Amniotic stem cell (primary cell): ENCODE measurements at places on chromosomes 6 and 20.

GRCh38 chr20:57261457-57262251 lies 4.8 kb downstream of the BMP7 start:
- no peak for DNase-seq

DNA sequence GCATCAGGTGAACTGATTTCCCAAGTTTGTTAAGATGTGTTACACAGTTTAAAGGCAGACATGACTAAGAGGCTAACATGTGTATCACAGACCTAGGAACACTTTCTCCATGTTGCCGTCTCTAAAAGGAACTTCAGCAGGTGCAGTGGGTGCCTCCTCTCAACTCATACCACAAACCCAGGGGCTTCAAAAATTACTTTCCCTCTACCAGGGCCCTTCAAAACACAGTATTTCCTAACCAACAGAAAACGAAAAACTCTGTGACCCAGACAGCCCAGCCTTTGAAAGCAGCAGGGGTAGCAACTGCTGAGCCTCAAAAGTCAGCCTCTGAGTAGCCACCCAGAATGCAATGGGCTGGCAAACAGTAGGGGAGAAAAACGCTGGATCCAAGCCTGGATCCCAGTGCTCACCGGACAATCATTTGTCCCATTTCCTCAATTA lies 28.5 kb downstream of the B4GALT5 start:
- DNase-seq: no peak

DNA sequence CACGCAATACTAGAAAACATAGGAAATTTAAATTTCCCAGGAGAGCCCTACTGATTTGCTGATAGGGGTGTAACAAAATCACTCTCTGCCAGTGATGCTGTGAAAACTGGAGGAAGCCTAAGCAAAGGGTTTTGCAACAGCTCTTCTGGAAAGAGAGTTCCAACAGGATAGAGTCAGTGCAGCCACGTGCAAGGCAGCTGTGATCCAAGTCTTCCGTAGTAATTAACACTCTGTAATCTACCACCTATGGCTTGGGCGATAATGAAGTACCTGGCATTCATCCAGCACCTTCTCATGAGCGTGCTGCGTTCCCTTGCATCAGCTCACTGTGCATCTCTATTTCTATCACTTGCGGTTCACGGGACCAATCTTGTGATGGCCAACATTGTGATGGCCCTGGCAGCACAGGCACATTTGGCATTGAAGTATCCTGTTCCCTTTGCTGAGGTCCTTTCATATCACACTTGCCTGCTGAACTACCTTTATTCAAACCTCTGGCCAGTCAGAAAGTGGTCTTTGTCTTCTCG lies 48.2 kb downstream of the IRF4 start:
- DNase-seq: no peak

- DNase-seq: no peak
Observed at GRCh38 chr6:94099072-94099471, 679.7 kb upstream of the EPHA7 start.

GRCh38 chr6:84512391-84512790 lies 252.0 kb downstream of the TBX18 start:
- no peak for DNase-seq

GRCh38 chr20:58593880-58594638 lies 57.0 kb upstream of the STX16 start:
- no peak for DNase-seq

DNA sequence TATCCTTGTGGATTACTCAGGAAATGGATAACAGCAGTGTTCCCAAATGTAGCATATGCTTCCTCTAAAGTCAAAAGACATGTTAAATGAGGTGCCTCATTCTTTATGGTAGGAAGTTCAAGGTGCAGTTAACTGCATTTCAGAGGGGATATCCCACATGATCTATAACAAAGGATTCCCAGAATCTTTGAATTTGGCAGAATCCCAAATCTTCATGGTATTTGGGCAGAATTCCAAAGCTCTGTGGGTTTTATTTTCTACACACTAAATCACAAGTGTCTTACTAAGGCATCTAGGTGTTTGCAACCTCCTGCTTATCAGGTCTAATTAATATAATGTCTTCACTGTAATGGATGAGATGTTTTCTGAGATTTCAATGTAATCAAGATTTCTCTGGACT lies 364.3 kb upstream of the MAN1A1 start:
- no peak for DNase-seq

DNA sequence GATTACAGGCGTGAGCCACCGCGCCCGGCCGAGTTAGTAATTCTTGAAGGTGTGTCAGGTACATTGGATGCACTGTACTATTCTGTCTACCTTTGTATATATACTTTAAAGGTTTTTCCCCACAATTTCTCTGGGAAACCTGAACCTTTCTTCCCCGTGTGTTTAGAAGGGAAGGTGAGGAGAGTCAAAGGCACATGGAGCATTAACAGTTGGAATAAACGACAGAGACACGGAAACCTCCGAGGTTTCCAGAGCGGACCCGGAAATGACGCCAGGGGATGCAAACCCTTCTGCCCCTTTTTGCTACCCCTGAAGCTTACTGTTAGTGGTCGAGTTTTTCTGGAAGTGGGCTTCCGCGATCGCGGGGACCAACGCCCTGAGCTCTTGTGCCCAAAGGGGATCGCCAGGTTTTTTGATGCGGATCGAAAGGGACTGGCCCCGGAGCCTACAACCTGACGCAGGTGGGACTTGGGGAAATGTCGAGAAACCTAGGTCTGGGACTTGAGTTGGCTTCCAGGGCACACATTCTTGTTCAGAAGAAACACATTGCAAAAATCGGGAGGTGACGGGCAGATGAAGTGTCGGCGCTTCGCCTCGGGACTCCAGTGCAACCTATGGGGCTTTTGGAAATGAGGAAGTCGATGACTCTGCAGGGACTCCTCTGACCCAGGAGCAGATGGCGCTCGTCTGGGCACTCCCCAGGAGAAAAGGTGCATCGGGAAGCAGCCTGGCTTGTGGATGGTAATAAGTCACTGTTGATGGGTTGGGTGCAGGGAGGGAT lies 218.2 kb downstream of the OR2B2 start:
- no peak for DNase-seq

- DNase-seq: no peak
Observed at GRCh38 chr6:5989141-5989723, 17.5 kb downstream of the NRN1 start.

- no peak for DNase-seq
Observed at GRCh38 chr6:139736325-139736906, 362.0 kb upstream of the CITED2 start.

GRCh38 chr6:150116200-150116800 lies 26.5 kb upstream of the PPP1R14C start:
- DNase-seq: no peak

- DNase-seq: no peak
Observed at GRCh38 chr6:163645560-163645959, 231.0 kb downstream of the QKI start.

- DNase-seq: no peak
Observed at GRCh38 chr6:75135876-75136275, 70.0 kb downstream of the COL12A1 start.

- peak; percentile 36 for DNase-seq
Observed at GRCh38 chr20:48904566-48905296, 16.8 kb upstream of the ARFGEF2 start.

DNA sequence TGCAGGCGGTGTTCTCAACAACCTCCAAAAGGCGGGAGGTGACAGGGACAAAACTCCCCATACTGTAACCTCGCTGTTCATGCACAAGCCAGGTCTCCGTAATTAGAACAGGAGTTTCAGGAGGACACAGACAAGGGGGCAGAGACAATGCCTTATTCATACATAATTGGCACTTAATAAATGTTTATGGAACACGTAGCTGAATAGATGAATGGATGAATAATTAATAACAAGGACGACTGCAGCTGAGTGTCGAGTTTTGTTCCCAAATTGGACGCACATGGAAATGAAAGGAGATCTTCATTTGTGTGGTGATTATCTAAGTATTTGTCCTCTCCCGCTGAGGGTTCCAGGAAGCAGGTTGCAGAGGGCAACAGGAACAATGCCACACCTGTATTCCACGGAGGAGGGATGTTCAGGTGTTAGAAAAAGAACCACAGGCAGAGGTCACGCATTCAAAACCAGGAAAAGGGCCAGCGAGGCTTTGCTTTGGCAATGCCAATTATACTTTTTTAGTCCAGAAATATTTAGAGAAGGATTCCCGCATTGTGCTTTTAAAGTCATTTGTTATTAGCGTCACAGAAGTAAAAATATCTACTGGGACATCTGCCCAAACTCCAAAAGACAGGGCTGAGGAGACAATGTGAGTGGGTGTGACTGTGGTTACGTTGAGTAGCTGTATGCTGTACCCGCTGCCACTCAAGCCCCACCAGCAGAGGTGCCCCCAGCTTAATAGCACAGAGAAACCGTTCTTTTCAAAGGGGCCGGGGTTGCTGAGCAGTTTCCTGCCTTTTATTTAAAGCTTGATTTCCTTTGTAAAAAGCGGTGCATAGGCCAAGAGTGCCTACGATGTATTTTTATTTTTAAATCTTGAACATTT lies 123.3 kb downstream of the PXDC1 start:
- no peak for DNase-seq

- DNase-seq: no peak
Observed at GRCh38 chr6:97030431-97030830, 105.9 kb downstream of the KLHL32 start.

DNA sequence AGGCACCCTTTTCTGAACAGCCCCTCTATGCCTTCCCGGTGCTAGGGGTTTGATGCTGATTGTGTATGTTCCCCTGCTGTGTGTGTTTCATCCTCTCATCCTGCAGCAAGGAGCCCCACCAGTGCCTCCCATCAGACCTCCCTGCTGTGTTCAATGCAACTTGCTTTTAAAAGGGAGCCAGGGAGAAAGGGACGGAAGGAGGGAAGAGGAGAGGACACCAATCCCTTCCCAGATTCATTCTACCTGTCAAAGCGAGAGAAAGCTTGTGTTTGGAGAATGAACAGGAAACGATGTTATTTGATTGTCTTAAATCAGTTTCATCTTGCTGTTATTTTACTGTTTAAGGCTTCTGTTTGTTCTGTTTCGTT lies 259.2 kb downstream of the ADGB start:
- no peak for DNase-seq

GRCh38 chr20:4159765-4160490 lies 144.6 kb upstream of the RNF24 start:
- DNase-seq: no peak

- no peak for DNase-seq
Observed at GRCh38 chr6:156310701-156311100, 466.5 kb upstream of the ARID1B start.

DNA sequence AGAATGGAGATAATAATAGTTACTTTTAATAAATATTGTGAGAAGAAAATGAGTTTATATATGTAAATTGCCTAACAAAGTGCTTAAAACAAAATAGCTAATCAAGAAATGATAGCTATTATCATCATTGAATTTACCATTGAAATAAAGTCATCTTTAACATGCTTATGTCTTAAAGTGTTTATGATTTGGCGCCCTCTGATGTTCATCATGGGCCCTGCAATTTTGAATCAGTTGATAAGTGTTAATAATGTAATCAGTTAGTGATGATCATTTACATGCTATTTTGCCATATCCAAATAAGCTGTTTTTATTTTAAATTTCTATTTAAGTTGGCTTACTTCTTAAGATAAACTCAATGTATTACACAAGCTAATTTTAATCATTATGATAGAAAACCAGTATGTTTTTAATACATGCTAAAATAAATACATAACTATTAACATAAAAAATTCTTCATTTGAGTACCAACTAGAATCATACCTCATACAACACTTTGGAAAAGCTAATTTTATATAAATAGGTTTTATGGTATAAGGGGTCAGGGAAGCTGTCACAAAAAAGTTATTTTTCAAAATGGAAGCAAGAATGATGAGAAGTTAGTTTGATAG lies 39.2 kb upstream of the TPD52L1 start:
- no peak for DNase-seq

GRCh38 chr6:46989398-46989797 lies 52.7 kb downstream of the ADGRF1 start:
- DNase-seq: no peak

GRCh38 chr6:16320533-16321340 lies 82.3 kb downstream of the GMPR start:
- DNase-seq: no peak

DNA sequence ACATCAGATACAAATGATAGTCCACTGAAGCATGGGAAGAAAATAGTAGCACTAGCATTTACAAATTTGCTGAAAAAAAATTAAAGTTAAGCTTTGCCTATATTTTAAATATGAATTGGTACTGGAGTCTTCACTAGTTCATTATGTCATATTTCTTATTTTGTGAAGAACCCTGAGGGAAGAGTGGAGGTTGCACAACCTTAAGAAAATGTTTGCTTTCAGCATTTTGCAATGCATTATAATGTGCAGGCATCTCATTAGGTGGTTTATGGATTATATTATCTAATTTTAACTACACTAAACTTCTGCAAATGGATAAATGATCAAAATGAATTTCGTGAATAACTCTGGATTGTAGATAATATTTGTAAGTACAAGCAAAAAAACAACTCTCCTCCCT lies 390.8 kb upstream of the HS3ST5 start:
- no peak for DNase-seq

GRCh38 chr6:52596371-52597028 lies 19.6 kb upstream of the TRAM2 start:
- no peak for DNase-seq

DNA sequence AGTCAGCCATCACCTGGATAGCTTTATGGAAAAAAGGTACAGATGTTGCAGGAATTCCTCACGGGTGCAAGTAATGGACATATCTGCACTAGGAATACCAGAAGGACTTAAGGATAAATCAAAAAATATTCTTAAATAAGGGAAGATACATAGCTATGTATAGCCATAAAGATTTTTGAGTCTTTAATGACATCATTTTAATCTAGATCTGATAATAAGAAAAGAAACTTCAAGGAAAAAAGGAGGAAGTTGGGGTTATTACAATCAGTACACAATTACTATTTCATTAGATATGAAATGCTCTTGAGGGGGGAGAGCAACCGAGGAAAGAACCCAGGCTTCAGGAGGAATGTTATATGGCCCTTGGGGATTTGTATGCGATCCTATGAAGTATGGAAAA lies 110.2 kb downstream of the FOXC1 start:
- no peak for DNase-seq

DNA sequence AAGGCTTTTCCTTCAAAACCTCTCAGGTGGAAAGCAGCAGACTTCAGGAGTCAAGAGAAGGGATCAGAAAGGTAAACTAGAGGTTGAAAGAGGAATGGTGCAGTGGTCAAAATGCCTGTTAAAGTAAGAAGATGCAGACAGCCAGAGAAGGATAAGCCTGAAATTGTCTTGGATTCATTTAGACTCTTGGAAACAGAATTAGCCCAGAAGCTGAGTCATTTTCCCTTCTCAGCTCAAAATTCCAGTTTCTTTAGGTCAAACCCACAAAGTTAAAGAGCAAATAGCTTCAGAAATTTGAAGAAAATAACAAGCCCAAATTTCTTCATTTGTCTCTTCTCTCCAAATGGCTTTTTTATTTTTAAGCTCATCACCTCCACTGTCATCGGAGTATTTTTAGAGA lies 73.9 kb downstream of the DHX35 start:
- DNase-seq: no peak
